ENCODE measurements at places on chromosomes 3 and 15. TPM values are rescaled to one million over a fixed set of nuclear protein-coding genes. Genes with fewer than 3 reads are reported as not detected.

- DNase-seq: no peak
- H3K4me1 ChIP-seq: no peaks in the 10 kb centered on the region
- H3K27ac ChIP-seq: no peak overlapping the region
Measured at GRCh38 chr3:45064512-45065372, 38.6 kb downstream of the CLEC3B start.

DNA sequence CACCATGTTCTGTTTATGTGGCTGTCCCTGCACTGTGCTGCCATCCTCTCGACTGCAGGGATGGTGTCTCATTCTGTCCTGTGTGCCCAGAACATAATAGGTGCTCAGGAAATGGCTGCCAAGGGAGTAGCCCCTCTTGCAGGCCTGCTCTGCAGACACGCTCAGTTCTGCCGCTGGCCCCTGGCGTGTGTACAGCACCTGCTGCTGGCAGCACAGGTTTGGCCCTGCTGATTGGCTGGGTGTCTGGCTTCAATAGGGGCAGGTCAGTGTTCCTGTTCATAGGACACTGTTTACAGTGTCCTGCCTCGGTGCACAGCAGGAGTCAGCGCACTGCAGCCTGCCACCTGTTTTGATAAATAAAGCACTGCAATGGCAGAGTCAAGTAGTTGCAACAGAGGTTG lies 146.9 kb downstream of the DNAJB8 start:
- peaks cover 4% of the 10 kb centered on the region for H3K4me1 ChIP-seq
- no peaks in the 10 kb centered on the region for H3K27me3 ChIP-seq
- no peak overlapping the region for H3K27ac ChIP-seq
- no peak overlapping the region for H3K4me3 ChIP-seq

GRCh38 chr3:56911363-56911762 lies 109.6 kb upstream of the ARHGEF3 start:
- H3K27me3 ChIP-seq: no peaks in the 10 kb centered on the region
- DNase-seq: no peak
- H3K36me3 ChIP-seq: no peaks in the 10 kb centered on the region
- H3K4me3 ChIP-seq: no peak overlapping the region
- no peaks in the 10 kb centered on the region for H3K4me1 ChIP-seq
- no peak overlapping the region for H3K27ac ChIP-seq

PSMD2 gene
- 171 TPM for total RNA-seq

DNA sequence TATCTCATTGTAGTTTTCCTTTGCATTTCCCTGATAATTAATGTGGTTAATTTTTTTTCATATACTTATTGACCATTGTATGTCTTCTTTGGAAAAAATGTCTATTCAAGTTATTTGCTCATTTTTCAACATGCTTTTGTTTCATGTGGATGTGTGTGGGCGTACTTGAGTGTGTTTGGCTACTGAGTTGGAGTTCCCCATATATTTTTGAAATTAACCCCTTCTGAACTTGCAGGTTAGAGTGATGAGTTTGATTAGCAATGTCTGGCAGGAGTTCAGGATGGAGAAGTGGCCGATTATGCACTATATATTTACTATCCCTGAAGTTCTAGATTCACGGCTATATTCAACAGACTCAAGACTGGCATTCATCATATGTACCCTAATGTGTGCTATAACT lies 250.4 kb upstream of the TTC14 start:
- no peaks in the 10 kb centered on the region for H3K27me3 ChIP-seq
- no peak overlapping the region for H3K4me3 ChIP-seq
- H3K27ac ChIP-seq: no peak overlapping the region
- no peak for DNase-seq

DNA sequence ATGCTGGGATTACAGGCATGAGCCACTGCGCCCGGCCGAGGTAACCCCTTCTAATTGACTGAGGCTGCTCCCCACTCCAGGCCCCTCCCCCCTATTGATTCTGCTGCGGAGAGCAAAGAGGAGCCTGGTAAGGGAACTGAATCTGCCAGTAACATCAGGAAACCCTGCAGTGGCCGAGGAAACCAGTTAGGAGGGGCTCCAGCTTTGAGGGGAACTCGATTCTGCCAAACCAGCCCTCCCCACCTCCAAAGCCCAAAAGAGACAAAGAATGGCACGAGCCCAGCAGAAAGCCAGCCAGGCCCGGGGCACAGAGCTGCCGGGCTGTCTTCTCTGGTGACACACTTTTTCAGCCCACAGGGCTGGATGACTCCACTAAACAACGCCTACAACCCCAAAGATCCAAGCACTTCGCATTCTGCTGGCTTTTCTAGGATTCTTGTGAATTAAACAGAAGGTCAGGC lies 15.0 kb upstream of the ACAD9 start:
- no peaks in the 10 kb centered on the region for H3K36me3 ChIP-seq
- H3K4me1 ChIP-seq: no peaks in the 10 kb centered on the region
- no peak for DNase-seq
- no peak overlapping the region for H3K27ac ChIP-seq
- H3K4me3 ChIP-seq: no peak overlapping the region

DNA sequence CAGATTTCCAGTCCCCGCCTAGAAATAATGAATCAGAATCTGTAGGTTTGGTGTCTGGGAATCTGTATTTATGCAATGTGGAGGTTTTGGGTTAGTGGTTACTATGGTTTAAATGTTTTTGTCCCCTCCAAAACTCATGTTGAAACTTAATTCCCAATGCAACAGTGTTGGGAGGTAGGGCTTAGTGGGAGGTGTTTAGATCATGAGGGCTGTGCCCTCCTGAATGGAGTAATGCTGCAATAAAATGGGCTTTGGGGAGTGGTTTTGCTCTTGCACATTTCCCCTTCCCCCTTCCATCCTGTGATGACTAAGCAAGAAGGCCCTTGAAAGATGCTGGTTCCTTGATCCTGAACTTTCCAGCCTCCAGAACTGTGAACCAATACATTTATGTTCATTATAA lies 9.2 kb upstream of the RFC4 start:
- DNase-seq: no peak
- no peaks in the 10 kb centered on the region for H3K27me3 ChIP-seq
- H3K27ac ChIP-seq: no peak overlapping the region
- H3K4me3 ChIP-seq: no peak overlapping the region

MAP6D1 gene
- 1.0 TPM for total RNA-seq

DNA sequence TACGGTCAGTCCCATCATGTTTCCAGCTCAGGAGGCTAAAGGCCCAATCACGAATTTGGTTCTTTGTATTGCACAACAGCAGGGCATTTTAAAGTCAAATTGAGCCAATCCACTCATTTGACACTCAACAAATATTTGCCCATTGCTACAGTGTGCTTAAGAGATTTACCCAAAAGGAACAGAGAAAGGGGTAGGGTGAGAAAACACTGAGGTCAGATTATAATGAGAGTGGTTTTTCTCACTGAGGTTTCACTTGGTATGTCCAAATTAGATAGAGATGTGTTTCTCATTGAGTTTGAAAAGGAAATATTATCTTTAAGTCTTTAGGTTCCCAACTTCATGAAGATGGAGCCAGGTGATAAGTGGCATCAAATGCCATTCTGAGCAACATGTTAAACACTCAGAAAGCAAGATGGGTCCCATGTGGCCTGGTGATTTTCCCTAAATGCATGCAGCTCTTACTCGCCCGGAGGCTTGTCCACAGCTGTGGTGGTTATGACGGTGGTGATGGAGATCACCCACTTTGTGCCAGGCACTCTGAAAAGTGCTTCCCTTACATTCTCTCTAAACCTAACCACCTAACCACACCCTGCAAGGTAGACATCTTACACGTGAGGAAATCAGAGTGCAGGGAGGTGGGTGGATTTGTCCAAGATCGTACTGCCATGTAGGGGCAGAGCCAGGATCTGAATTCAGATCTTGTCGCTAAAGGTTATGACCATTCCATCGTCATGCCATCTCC lies 31.2 kb upstream of the USP3 start:
- H3K27ac ChIP-seq: no peak overlapping the region
- no peaks in the 10 kb centered on the region for H3K27me3 ChIP-seq
- H3K36me3 ChIP-seq: no peaks in the 10 kb centered on the region
- DNase-seq: no peak
- no peaks in the 10 kb centered on the region for H3K4me1 ChIP-seq
- H3K4me3 ChIP-seq: no peak overlapping the region

DNA sequence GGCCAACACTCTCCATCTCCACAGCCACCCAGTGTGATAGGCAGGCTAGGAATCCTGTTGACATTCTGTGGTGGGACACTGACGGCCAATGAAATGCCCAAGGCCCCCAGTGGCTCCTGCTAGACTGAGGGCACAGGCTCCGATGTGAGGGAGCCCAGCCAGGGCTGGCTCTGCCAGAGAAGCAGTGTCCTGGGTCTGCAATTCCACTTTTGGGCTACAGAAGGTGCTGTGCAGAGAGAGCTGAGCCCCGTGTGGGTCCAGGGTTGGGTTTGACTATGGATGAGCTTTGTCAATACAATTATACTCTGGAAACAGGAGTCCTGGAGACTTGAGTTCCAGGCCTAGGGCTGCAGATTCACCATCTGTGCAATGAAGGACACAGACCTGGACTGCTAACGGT lies 55.7 kb upstream of the TMEM115 start:
- no peaks in the 10 kb centered on the region for H3K27me3 ChIP-seq
- H3K27ac ChIP-seq: no peak overlapping the region
- H3K4me1 ChIP-seq: no peaks in the 10 kb centered on the region
- no peak for DNase-seq

GRCh38 chr15:70258369-70259027 lies 160.8 kb upstream of the TLE3 start:
- DNase-seq: no peak
- no peak overlapping the region for H3K27ac ChIP-seq
- no peaks in the 10 kb centered on the region for H3K27me3 ChIP-seq
- H3K36me3 ChIP-seq: no peaks in the 10 kb centered on the region
- H3K4me3 ChIP-seq: no peak overlapping the region

EIF4E3 gene
- 12.4 TPM for total RNA-seq

DNA sequence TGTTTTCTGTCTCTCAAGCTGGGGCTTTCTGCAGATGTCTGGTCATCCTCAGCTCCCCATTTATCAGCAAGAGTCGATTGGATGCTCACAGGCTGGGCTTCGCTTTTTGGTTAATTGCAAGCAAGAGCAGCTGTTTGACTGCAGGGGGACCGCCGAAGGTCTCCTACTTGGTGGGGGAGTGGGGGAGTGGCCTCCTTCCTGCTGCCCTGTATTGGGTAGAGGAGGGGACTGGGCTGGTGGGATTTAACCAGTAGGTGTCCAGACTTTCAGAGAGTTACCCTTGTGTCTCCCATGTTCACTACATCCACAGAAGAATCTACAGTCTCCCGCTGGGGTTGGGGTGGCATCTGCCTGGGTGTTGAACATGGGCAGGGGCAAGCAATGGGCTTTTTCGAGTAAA lies 78.7 kb downstream of the PLXNA1 start:
- H3K4me3 ChIP-seq: no peak overlapping the region
- H3K36me3 ChIP-seq: no peaks in the 10 kb centered on the region
- no peak overlapping the region for H3K27ac ChIP-seq
- DNase-seq: no peak

DNA sequence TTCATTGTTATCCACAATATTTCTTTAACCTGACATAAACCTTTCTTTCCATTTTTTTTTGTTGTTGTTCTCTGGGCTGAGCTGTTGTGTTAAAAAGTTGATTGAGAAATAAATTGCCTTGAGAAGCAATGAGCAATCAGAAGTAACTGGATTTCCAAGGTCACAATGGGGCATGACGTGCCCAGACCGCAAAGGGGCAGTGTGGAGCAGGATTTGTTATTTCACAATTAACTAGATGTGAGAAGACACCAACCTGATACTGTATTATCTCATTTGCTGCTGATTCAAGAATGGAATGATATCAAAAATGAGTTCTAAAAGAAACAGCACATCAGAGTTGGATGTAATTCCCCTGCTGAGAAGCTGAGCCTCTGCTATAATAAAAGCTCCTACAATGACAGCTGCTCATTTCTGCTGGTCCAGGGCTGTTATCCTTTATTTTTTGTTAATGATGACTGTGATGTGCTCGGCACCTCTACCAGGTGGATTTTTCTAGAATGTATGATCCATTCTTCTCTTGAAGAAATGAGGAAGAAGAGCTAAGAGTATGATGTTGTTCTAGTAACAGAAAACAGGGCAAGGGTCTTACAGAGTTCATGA lies 28.1 kb downstream of the CPNE4 start:
- H3K27me3 ChIP-seq: no peaks in the 10 kb centered on the region
- H3K27ac ChIP-seq: no peak overlapping the region
- no peaks in the 10 kb centered on the region for H3K4me1 ChIP-seq
- no peak for DNase-seq

KIAA1143 gene
- 49.6 TPM for total RNA-seq

DNA sequence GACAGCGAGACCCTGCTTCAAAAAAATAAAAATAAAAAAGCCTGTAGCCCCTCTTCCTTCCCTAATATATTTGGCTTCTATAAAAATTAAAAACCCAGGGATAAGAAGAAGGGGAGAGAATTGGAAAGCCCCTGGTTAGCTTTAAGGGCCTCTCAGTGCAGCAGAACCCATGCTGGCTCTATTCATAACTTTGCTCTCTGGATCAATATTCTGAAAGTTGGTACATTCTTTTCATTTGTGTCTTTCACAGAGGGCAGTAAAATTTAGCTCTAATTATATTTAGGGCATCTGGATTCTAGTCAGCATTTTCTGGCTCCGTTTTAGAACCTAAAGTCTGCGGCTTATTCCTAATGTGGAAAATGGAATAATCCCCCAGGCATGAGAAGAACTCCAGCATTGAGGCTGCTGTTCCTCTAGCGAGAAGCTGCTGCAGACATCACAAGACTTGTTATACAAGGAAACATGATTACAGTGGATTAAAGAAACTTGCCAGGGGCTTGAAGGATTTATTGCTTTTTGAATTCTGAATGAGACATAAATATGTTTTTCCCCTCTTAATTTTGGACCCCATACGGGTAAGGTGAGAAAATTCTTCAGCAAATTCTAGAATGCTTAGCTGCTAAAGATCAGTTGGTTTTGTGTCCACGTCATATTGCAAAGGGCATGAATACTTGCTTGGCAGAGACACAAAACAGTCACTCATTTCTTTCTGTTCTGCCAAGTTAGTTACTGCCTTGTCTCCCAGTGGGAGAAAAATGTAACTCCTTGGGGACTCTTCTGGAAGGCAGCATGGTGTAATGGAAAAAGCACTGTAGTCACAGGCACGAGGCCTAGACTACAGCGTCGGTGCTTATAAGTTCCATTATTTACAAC lies 177.7 kb downstream of the VGLL4 start:
- H3K36me3 ChIP-seq: no peaks in the 10 kb centered on the region
- H3K4me3 ChIP-seq: no peak overlapping the region
- H3K4me1 ChIP-seq: peaks cover 14% of the 10 kb centered on the region
- peak; percentile 62 for DNase-seq
- H3K27ac ChIP-seq: peak overlapping the region; percentile 98

SCAANT1 gene
- not detected for total RNA-seq

GRCh38 chr3:30354513-30354912 lies 251.9 kb upstream of the TGFBR2 start:
- no peaks in the 10 kb centered on the region for H3K27me3 ChIP-seq
- H3K36me3 ChIP-seq: no peaks in the 10 kb centered on the region
- H3K27ac ChIP-seq: peak overlapping the region; percentile 76
- DNase-seq: peak; percentile 40
- no peak overlapping the region for H3K4me3 ChIP-seq

ZNF662 gene
- 25.5 TPM for total RNA-seq

SLC2A2 gene
- total RNA-seq: not detected

- no peak overlapping the region for H3K4me3 ChIP-seq
- no peaks in the 10 kb centered on the region for H3K4me1 ChIP-seq
- no peaks in the 10 kb centered on the region for H3K27me3 ChIP-seq
- no peaks in the 10 kb centered on the region for H3K36me3 ChIP-seq
- DNase-seq: no peak
Measured at GRCh38 chr3:256501-256900, 59.9 kb downstream of the CHL1 start.

DZIP1L gene
- total RNA-seq: 58.5 TPM

CNTN3 gene
- total RNA-seq: 19.7 TPM
